ENCODE measurements at places on chromosomes 2 and 18.

GRCh38 chr2:172259827-172260226 lies 157.1 kb upstream of the DLX2 start:
- no peak for DNase-seq

DNA sequence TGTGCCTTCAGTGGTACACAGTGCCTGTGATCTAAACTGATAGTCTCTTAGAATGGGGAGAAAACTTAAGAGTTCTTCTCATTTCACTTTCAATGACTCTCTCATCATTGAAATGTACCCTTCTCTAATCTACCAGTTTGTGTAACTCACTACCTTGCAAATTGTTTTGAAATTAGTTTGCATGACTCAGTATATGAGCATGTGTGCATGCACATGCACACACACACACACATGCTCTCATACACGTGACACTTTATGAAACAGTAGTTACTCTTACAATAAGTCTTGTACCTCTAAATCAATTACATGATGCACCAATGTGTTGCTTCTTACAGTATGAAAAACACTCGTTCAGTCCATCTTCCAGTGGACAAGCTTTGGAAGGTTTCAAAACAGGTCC lies 10.6 kb downstream of the LYPD6B start:
- no peak for DNase-seq

DNA sequence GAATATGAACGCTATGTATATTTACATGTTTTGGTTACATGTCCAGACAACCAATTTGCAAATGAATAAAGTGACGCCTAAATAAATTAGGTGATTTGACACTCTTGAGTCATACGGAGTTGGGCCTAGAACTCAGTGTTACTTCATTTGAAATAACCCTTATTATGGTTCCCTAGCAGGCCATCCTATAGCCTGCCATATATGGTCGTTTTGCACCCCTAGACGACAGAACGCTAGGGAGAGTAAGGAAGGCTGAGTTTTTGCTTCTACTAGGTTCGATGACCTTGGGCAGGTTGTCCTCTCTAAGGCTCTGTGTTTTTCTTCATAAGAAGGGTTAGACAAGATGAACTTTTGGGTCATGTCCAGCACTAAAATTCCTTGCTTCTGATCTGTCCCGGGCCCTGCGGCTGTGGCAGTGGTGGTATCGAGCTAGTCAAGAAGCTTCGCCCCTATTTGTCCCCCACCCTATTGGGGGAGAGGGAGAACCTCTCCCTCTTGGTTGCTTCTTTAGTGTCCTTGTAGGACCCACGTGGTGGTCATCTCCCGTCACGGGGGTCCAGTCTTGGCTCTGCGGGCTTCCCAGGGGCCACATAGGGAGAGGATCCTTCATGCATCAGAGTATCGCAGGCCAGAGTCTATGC lies 574 bp upstream of the EML4 start:
- no peak for DNase-seq

- DNase-seq = no peak
Observed at GRCh38 chr2:70664525-70664924, 103.5 kb downstream of the ADD2 start.

DNA sequence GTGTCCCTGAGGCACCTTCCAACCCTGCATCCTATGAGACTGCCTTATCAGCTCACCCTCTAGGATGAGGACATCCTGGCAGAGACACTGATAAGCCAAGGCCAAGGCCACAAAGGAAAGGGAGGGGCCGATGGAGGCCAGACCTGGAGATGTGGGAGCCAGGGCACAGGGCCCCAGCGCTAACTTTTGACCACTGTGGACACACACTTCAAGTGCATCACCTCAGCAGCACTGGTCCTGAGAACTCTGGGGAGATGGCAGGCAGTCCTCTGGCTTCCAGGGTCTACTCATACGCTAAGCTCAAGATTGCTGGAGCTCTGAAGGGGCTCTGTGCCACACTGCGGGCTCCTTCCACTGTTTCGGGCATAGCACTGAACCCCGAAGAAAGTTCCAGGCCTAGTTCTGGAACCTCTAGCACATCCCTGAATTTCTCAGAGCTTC lies 100.2 kb upstream of the ID2 start:
- no peak for DNase-seq

DNA sequence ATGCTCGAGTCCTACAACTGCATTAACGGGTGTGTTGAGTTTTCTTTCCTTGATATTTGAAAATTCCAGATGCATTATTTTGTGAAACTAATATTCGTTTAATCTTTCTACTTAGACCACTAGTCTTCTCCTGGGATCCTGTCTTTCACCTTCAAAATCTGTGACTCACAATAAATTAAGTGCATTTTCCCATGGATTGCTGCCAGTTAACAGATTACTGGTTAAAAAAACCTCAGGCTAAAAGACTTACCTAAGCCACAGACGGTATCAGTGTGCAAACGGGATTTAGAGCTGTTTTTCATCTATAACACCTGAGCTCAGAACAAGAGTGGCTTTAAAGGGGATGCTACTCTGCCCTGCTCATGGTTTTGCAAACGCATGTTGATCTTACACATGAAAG lies 10.2 kb downstream of the FECH start:
- no peak for DNase-seq

- no peak for DNase-seq
Observed at GRCh38 chr2:43078781-43079755, 147.3 kb downstream of the ZFP36L2 start.

Data from stimulated activated CD8-positive, alpha-beta memory T cell treated with anti-CD3 and anti-CD28 coated beads, Interleukin-4, amount 100 ng/mL, for 4 hours (primary cell).